ENCODE measurements at places on chromosomes 11 and 22.

DNA sequence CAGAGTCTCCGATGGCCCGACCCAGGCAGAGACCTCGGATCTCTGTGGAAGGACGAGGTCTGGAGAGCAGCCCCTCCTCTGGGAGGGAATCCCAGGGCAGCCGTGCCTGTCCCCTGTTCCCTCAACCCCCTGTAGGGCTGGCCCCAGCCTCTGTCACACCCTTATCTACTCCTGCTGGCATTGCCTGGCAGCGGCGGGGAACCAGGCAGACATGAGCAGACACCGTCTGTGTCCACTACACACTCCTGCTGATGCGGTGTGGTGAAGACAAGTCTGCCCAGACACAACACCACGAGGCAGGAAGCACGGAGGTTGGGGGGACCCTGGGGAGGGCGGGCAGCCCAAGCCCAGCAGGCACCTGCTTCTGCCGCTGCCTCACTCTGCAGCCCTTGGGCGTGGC is 52.5 kb upstream of the A4GALT start:
- DNase-seq: no peak

- no peak for DNase-seq
Measured at GRCh38 chr11:98771791-98772190, 249.0 kb upstream of the CNTN5 start.

DNA sequence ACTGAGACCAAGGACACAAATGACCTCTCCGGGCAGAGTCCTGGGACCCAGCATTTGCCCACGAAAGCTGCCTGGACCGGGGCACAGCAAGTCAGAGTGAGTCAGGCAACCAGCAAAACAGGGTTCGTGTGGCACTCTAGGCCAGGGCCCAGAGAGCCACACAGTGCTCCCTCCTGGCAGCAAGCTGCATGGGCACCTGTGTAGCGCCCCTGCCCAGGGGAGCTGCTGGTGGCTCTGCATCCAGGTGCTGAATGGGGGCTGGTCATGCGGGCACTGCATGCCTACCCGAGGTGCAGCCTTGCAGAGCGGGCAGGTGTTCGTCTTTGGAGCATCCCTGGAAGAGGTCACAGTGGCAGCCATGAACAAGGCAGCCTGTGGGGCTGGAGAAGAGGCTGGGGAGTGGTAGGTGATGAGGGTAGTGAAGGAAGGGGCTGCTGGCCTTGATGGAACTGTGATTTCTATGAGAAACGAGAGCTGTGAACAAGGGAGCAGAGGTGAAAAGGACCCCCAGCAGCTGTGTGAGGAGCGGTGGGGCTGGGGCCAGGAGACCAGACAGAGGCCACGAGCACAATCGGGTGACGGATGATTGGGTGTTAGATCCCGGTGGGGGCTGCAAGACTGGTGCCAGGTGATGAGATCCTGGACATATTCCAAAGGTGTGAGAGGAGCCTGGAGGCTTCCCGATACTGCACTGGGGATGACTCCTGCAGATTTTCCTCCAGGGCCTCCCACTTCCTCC is 63.3 kb downstream of the DGCR2 start:
- DNase-seq: no peak

DNA sequence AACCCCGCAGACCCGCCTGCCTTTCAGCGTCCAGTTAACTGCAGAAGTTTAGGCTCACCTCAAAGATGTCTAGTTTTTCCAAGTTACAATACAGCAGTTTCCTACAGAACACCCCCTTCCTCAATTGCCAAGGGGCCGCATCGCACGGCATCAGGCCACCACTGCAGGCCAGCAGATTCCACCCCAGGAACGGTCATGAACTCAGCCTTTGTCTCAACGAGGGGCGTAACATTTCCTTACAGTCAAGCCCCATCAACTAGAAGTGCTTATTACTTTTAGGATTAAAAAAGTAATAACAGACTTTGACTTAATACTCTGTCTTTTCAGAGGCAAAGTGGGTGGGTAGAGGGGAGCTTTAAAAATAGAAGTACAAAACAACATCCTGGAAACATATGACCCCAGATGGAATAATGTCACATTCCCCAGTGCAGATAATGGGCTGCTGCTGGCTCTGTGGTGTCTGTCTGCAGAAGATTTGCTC is 36.3 kb downstream of the PPP2R1B start:
- DNase-seq: no peak

DNA sequence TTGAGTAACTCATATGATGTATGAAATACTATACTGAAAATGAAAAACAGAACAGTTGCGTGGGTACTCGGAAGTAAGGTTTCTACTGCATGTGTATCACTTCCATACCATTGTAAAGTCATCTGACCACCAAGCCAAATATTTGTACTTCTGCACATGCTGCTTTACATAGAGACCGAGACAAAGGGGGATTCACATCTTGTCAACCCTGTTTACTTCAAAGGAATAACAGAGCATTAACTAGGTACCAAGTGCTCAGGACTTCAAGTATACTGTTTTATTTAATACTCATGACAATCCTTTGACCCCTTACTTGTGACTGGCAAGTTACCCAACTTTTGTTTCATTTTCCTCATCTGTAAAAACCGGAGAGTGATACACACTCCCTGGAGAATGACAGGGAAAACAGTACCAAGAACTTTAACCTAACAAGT is 9.9 kb downstream of the MAPK1 start:
- DNase-seq: no peak

GRCh38 chr11:95345651-95346050 is 114.6 kb upstream of the SESN3 start:
- no peak for DNase-seq

GRCh38 chr11:31645747-31646146 is 136.2 kb downstream of the ELP4 start:
- DNase-seq: no peak

DNA sequence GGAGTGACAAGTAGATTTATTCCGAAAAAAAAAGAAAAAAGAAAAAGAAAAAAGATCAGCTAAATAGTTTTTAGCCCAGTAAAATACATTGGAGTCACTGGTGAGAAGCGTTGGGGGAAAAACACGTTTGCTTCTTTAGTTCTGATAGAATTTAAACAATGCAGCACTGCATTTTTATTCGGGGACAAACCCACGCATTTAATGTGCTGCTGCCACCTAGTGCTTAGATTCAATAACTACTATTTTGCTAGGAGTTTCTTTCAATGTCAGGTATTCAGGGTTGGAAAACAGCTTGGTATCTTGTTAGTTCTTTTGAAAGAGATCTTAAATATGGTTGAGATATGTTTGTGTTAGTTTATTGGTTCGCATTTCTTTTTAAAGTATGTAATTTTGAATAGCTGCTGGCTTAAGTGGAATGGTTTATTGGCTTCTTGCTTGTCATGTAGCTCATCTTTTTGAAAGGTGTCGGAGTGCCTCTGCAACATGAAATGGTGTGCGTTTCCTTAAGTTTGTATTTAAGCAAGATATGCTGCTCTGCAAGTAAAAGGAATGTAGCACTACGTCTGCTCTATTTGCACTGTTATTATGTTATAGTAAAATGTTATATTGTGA is 41.9 kb downstream of the SVIP start:
- DNase-seq: peak; percentile 56

DNA sequence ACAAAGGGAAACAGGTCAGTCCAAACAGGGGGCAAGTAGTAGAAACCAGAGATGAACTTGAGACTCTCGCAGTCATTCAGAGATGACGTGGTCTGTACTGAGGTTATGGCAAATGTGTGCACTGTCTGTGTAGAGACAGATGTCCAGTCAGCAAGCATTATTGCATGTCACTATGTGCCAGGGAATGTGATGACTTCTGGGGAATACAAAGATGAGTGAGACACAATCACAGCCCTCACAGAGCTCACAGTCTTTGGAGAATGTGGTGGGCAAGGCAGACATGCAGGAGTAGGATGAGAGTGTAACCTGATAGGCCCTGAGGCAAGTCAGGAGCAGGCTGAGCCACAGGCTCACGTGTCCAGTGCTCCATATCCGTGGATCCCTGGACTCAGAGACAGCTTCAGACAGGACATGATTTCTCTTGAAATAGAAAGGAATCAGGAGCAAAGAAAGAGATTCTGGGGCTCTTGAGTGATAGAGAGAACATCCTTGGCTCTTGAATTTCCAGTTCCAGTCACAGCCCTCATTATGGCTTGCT is 550.7 kb downstream of the ETS1 start:
- DNase-seq: no peak

- no peak for DNase-seq
Measured at GRCh38 chr11:91947215-91947820, 277.3 kb upstream of the FAT3 start.

DNA sequence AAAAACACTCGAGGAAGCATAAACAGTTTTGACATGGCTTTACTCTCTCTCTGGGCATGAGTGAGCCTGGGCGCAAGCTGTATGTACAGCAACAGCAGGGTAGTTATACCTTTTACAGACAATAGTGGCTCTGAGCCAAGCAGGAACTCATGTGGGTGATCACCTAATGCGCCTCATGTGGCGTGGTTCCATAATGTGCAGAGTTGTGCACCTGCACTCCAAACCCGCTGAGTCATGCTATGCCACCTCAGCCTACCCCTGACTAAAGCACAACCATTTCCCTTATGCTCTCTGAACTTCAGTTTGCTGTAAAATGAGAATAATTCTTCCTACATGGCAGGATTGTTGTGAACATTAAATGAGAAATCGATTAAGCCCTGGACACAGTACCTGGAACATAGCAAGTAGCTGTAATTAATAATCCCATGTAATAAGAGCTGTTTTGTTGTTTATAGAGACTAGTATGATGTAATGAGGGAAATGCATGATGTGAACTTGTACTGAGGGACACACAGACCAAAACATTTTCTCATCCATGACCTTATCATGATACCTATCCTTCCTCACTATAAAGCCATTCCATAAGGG is 71.6 kb downstream of the CCDC34 start:
- DNase-seq: no peak

DNA sequence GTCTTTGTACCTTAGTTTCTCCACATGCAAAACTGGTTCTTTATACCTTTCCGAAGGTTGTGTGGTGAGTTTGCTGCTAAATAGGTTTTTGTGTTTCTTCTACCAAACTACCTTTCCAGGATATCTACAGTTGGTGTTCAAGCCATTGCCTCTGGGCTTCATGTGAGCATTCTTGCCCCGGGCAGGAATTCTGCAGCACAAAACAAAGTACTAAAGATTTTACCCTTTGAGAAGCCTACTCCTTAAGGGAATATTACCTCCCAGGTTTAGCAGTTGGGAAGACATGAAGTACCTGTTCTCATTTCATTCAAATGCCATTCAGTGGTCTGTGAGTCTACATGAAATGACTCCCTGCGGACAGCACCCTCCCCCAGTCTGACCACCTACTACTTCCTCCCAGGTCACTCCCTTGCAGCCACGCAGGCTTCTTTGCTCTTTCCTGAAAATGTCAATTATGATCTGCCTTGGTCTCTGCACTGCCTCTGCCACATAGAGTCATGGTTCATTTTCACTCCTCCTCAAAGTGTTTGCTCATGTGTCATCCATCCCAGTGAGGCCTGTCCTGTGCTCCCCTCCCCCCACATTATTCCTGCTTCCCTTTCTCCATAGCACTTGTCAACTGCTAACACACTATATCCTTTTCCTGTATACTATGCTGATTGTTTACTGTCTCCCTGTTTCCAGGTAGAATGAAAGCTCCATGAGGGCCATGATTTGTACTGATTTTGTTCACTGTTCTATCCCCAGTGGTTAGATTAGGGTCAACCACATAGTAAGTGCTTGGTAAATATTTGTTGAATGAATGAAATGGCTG is 36.9 kb downstream of the PACS1 start:
- DNase-seq: no peak

DNA sequence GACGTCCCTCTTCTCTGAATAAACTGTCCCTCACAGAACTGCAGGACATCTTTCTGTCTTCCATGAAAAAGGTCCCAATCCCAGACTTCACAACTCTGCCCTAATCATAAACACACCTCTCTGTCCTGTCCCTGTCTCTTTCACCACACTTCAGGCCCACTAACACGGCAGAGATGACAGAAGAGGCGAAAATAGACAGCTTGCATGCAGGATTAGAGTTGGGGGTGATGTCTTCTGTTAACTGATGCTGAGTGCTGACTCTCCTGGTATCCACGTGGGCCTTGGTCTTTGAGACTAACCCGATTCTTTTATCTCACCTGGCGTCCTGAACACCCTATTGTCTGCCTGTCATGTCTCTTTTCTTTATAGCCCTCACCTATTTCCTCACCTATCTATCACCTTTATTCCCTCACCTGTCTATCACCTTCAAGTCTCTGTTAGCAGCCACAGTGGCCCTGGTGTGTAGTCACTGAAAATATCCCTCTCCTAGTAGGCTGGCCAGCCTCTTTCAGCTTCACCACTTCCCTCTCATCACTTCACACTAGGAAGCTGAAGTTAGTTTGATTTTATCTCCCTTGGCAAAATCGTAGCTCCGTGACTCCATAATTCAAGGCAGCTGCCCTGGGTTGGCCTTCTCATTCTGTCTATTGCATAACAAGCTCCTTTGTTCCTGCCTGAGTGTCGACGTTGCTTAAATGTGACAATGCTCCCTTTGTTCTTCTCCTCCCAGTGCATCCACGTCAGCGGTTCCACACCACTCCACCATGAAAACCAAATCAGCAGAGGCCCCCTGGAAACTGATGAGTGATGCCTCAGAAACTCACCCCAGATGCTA is 30.6 kb upstream of the DRD2 start:
- DNase-seq: no peak

DNA sequence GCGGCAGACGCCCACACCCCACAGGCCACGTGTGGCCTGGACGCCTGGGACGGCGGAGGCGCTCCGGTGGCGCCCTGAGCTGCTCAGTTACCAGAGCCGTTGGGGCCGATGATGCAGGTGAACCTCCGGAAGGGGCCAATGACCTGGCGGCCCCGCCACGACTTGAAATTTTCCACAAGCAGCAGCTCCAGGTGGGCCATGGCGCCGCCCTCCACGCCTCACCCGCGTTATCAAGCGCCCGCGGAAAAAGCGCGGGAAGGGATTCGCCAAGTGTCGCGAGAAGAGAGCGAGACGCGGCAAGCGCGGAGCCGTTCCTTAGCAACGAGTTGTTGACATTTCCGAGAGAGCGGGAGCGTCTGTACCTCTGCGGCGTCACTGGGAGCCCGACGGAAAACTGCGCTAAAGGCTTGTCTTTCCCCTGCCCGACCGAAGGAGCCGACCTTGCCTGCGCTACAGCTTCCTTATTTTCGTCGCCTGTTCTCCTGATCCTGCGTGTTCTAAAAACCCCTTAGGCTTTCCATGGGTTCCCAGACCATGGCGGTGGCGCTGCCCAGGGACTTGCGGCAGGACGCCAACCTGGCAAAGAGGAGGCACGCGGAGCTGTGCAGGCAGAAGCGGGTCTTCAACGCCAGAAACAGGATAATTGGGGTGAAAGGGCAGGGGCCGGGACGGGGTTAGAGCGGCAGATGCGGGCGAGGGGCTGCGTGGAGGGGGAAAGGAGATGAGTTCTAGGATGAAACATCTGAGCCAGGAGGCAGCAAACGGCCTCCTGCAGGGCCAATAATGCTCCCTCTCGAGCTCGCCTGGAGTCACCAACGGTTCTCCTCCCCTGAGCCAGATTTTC is at the start of the genes RIBC2 and SMC1B:
TSS of gene RIBC2 (plus strand) at position 326 of the 844 bp plus-strand sequence. CDS start at position 520, 194 bp downstream.
TSS of gene SMC1B (minus strand) at position 232 of the 844 bp plus-strand sequence. CDS start at position 200, 32 bp downstream.
- peak; percentile 82 for DNase-seq

- DNase-seq: no peak
Measured at GRCh38 chr11:19389787-19390303, 149.1 kb upstream of the E2F8 start.

GRCh38 chr11:62421996-62422395 is 3.2 kb downstream of the SCGB1A1 start:
- no peak for DNase-seq

GRCh38 chr11:132060567-132060966 is 690.2 kb downstream of the NTM start:
- DNase-seq: no peak

GRCh38 chr22:47197773-47198500 is 435.5 kb downstream of the TBC1D22A start:
- DNase-seq: no peak

GRCh38 chr11:4393209-4393857 is at the start of gene TRIM21:
TRIM21 (minus strand) TSS chr11:4393702; CDS start chr11:4390409, 3,293 bp downstream.
- DNase-seq: peak; percentile 83

Measured in CD8-positive, alpha-beta T cell (primary cell).